Neuronal stem cell (in vitro differentiated cells): ENCODE measurements at places on chromosomes 4 and X.

DNA sequence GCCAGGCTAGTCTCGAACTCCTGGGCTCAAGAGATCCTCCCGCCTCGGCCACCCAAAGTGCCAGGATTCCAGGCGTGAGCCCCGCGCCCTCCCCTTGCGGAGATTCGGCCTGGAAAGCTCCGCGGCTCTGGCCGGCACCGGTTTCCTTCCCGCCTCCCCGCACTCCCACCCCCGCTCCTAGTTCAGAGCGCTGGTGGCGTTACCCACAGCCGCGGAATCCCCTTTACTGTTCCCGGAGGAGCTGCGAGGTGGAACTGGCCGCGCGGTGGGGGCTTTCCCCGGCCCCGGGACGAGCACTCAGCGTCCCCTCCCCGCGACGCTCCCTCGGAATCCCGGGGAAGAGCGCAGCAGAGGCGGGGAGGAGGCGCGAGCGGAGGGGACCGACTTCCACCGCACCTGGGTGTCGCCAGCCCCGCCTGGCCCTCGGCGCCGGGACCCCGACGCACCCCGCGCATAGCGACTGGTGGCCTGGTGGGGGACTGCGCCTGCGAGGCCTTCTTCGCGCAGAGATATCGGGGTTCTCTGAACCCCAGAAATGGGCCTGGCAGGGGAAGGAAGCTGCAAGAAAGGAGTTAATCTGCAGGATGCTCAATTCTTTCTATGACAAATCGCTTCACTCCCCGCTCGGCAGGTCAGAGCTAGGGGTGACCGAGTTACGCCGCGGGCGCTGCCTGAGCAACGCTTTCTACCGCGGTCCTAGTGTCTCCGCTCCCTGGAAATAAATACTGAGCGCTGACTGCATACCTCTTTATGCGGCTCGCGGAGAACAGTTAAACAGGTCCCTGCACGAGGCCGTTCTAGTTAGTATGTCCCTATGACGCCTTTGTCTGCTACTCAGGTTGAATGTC is 14.6 kb upstream of the SLC25A4 start:
- DNase-seq: peak; percentile 52
- peaks cover 61% of the 10 kb centered on the region for H3K27me3 ChIP-seq
- H3K4me1 ChIP-seq: no peaks in the 10 kb centered on the region
- H3K4me3 ChIP-seq: peak overlapping the region; percentile 81

DNA sequence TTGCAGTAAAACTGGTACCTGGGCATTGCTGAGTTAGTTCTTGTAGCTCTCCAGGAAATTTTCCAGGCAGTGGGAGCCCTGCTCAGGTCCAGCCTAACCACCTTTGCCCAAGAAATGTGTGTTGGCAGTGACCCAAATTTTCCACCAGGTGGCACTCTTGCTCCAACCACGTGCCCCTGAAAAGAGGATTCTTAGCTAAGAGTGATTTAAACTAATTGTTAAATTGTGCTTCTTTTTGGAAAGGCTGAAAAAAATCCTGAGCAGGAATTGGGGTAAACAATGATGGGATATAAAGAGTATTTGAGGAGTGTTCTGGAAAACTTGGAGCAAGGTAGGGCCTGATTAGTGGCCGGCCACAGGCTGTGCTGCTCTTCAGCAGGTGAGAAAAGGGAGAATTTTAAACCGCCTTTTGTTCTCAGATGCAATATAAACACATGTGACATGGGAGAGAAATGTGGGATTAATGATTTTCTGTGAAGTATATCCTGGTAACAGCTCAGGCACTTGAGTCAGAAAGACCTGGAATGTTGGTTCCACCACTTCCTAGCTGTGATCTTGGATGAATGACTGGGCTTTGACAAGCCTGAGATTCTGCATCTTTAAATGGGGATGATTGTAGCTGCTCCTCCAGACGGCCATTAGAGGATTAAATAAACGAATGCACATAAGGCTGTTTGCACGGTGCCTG is 219.6 kb downstream of the PTTG2 start:
- H3K27ac ChIP-seq: no peak overlapping the region
- DNase-seq: peak; percentile 72
- no peaks in the 10 kb centered on the region for H3K36me3 ChIP-seq
- H3K27me3 ChIP-seq: no peaks in the 10 kb centered on the region
- no peaks in the 10 kb centered on the region for H3K4me1 ChIP-seq

DNA sequence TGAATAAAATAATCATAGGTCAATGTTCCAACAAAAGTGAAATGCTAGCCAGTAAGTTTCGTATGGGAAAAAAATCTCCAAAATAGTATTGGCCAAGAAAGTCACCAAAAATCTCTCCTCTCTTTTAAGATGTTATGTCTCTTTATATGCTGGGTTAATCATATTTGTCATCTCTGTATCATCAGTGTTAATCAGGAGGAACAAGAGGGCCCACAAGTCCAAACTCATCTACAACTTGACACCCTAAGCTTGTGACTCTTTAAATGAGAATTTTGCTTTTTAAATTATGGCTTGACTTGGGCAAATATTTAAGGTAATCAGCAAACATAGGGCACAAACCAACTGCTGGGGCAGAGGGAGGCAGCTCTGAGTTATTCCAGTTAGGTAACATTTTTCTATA is 75.5 kb downstream of the AMMECR1 start:
- H3K27me3 ChIP-seq: no peaks in the 10 kb centered on the region
- no peaks in the 10 kb centered on the region for H3K4me1 ChIP-seq
- H3K4me3 ChIP-seq: no peak overlapping the region
- no peak overlapping the region for H3K27ac ChIP-seq
- H3K36me3 ChIP-seq: no peaks in the 10 kb centered on the region

DNA sequence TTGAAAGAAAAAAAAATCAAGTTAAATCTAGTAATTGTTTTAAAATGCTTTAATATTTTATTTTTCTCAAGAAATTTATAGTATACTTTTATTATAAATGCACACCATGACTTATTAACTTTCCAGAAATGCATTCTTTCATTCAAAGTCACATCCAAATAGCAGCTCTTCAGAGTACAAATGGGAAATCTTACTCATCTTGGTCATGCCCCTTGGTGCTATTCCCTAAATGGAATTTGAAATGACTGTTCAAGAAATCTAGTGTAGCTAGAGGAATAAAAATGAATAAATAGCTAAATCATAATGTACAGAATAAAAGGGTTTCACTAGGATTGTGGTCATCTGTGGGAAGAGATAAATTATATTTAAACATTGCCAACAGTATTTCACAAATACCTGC is 1139.7 kb downstream of the PCDH18 start:
- no peaks in the 10 kb centered on the region for H3K36me3 ChIP-seq
- no peaks in the 10 kb centered on the region for H3K4me1 ChIP-seq
- no peaks in the 10 kb centered on the region for H3K27me3 ChIP-seq
- H3K4me3 ChIP-seq: no peak overlapping the region
- no peak for DNase-seq

- H3K4me1 ChIP-seq: no peaks in the 10 kb centered on the region
- H3K27ac ChIP-seq: no peak overlapping the region
- no peak overlapping the region for H3K4me3 ChIP-seq
- no peaks in the 10 kb centered on the region for H3K36me3 ChIP-seq
- H3K27me3 ChIP-seq: no peaks in the 10 kb centered on the region
- DNase-seq: no peak
These were observed 638.9 kb downstream of the MID1IP1 start for GRCh38 chrX:39439906-39440798.

DNA sequence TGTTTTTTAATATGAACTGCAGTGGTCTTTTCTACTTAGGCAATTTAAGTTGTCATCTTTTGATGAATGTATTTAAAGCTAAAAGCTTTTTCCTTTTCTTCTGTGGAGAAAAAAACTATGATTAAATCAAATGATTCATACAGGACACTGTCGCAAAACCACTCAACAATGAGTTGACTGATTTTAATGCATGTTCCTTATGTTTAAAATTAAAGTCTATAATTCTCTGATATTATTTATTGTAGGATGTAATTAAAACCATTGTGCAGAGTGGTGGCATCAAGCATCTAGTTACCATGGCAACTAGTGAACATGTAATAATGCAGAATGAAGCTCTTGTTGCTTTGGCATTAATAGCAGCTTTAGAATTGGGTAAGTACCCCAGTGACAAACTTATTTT is 172.5 kb downstream of the RAP1GDS1 start:
- H3K4me1 ChIP-seq: no peaks in the 10 kb centered on the region
- H3K27me3 ChIP-seq: no peaks in the 10 kb centered on the region
- no peak overlapping the region for H3K4me3 ChIP-seq
- H3K36me3 ChIP-seq: peaks cover 30% of the 10 kb centered on the region

DNA sequence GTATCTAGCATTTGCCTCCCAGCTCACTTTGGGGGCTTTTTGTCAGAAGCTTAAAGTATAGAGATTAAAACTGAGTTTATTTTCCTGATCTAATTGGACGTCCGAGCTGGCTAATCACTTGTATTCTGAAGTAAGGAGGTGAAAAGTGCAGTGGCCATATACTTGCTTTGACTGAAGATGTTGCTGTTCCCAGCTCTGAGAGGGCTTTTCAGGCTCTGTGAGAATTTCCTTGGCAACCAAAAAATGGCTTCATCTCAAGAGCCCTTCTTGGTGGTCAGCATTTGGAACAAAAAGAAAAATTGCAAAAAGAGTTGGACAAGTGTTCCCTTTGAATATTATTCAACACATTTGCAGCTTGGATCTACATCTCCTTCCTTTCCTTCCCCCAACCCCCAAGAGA is 67.0 kb downstream of the SLC4A4 start:
- H3K4me1 ChIP-seq: no peaks in the 10 kb centered on the region
- no peaks in the 10 kb centered on the region for H3K36me3 ChIP-seq
- DNase-seq: no peak
- no peak overlapping the region for H3K4me3 ChIP-seq

DNA sequence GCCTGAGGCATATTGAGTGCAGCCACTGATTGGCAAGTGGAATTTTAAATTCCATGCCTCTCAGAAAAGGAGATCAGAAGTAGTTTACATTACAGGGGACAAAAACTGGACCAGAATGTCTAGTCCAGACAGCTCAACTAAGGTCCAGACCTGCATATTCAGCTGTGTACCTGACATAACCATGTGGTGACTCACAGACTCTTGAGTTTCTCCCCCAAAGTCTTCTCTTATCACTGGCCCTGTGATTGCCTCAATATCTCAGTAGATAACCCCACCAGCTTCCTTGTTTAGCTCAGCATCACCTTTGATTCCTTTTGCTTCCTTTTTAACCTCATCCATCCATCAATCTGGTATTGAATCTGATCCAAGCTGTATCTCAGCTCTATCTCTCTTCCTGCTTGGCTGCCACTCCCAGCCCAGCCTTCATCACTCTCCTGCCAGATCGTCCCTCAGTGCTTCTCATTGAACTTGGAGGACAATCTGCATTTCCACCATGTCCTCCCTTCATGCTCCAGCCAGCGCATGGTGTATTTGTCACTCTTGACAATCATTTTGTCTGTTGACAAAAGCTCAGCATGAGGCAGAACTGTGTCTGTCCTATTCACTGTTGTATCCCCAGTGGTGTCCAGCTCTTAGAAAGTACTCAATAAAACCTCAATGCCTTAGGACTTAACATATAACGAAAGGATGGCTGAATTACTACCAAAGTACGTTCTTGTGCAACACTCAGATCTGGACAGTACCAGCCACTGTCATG is 27.8 kb upstream of the SLC2A9 start:
- DNase-seq: no peak
- peaks cover 16% of the 10 kb centered on the region for H3K4me1 ChIP-seq
- H3K27ac ChIP-seq: no peak overlapping the region
- no peaks in the 10 kb centered on the region for H3K27me3 ChIP-seq
- no peak overlapping the region for H3K4me3 ChIP-seq

DNA sequence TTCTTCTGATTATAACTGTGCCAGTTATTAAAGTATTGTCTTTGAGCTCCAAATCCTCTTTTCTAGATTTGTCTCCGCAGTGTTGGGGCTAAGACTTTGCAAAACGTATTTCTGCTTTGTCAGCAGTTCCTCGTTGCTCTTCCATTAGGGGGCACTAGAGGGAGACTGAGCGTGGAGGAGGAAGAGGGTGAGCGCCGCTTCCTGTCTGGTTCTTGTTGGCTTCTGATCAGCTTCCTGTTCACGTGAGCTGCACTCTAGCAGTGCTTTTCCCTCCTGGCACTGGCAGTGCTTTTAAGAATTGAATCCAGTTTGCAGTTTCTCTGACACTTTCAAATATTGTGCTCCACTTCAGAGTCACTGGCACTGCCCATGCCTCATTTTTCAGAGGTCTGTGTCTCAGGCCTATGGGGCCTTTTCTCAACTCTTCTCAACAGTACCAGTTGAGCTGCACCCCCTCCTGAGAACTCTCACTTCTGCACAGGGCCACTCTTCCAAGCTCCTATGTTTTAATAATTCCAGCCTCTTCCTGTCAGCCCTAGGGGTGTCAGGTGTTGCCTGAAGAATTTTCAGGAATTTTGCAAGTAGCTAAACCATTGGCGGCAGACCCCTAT is 54.4 kb upstream of the LCORL start:
- no peak overlapping the region for H3K4me3 ChIP-seq
- no peaks in the 10 kb centered on the region for H3K27me3 ChIP-seq
- H3K27ac ChIP-seq: no peak overlapping the region
- no peaks in the 10 kb centered on the region for H3K36me3 ChIP-seq
- H3K4me1 ChIP-seq: no peaks in the 10 kb centered on the region
- DNase-seq: no peak

- H3K27me3 ChIP-seq: no peaks in the 10 kb centered on the region
- no peak overlapping the region for H3K4me3 ChIP-seq
- H3K27ac ChIP-seq: no peak overlapping the region
- DNase-seq: no peak
- H3K36me3 ChIP-seq: no peaks in the 10 kb centered on the region
These were observed 595.0 kb upstream of the BOD1L1 start for GRCh38 chr4:14222377-14223029.

GRCh38 chr4:111991163-111991562 is 154.1 kb upstream of the FAM241A start:
- H3K27ac ChIP-seq: no peak overlapping the region
- H3K4me1 ChIP-seq: no peaks in the 10 kb centered on the region

DNA sequence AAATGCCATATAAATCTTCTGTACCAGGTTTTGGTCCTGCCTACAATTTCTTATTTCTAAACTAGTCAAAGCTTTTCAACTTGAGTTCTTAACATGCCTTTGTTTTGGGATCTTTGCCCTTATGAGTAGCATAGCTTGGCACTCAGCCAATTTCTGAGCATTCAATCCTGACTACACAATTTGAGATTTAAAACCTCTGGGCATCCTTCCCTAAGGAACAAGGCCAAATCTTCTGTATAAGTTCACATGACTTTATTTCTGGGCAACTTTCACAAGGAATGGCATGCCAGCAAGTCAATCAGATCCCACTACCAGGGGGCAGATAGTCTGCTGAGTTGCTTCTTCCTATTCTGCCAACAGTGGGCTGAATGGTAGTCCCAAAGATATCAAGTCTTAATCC is 254.2 kb downstream of the ADAMTS3 start:
- no peak overlapping the region for H3K27ac ChIP-seq
- no peaks in the 10 kb centered on the region for H3K27me3 ChIP-seq
- H3K4me3 ChIP-seq: no peak overlapping the region
- peaks cover 33% of the 10 kb centered on the region for H3K4me1 ChIP-seq

DNA sequence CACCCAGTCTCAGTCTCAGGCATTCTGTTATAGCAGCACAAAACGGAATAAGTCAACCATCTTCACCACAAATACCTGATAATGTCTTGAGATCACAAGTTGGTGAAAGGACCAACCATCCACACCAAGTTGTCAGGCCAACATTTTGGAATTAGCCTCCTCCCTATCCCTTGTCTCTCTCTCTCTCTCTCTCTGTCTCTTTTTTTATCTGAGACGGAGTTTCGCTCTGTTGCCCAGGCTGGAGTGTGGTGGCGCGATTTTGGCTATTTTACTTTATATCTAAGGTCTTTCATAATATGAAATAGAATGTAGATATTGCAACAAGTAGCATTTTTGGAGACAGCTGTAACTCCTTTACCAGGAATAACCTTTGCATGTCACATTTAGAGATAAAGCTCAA is 15.7 kb downstream of the ADH1A start:
- no peak for DNase-seq
- H3K27me3 ChIP-seq: no peaks in the 10 kb centered on the region
- H3K36me3 ChIP-seq: no peaks in the 10 kb centered on the region
- no peak overlapping the region for H3K4me3 ChIP-seq
- H3K27ac ChIP-seq: no peak overlapping the region
